SW480 (cell line): ENCODE measurements at places on chromosomes 7 and 10.
A peak's percentile ranks its signal among the peaks of the same experiment; 100 is the strongest.

GRCh38 chr7:152459724-152460251 is 24.0 kb upstream of the KMT2C start:
- DNase-seq: no peak

DNA sequence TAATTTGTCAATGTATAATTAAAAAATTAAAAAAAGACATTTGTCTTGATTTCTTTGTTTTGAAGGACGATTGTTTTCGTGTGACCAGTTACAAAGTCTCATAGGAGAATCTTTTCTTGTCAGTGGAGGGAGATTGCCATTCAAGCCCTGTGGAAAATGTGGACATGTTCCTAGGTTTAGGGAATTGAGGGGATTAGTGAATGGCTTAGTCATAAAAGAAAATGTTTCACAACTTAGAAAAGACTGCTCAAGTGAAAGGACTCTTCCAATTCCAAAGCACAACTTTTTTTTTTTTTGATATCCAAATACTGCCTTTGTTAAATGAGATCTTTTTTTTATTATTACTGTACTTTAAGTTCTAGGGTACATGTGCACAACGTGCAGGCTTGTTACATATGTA is 140.7 kb upstream of the HABP2 start:
- DNase-seq: no peak

- no peak for DNase-seq
Observed at GRCh38 chr10:36515319-36515718, 610.1 kb upstream of the ANKRD30A start.

DNA sequence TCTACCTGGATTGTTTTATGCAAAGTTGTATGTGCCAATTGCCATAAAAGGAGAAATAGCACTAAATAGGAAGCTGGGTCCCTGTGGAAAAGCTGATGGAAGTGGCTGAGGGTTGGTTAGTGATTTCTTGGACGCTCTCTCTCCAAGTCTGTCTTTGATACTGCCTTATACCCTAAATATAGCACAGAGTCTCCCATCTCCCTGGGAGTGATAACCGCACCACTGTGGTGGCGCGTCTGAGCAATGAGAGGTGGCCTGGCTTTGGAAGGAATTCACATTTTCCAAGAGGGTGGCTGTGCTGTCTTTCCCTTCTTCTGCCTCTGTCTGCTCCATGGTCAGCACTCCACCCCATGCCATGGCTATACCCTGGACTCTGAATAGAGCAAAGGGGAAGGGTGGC is 31.2 kb downstream of the STMP1 start:
- no peak for DNase-seq

GRCh38 chr7:19317461-19317860 is 172.2 kb upstream of the FERD3L start:
- no peak for DNase-seq

DNA sequence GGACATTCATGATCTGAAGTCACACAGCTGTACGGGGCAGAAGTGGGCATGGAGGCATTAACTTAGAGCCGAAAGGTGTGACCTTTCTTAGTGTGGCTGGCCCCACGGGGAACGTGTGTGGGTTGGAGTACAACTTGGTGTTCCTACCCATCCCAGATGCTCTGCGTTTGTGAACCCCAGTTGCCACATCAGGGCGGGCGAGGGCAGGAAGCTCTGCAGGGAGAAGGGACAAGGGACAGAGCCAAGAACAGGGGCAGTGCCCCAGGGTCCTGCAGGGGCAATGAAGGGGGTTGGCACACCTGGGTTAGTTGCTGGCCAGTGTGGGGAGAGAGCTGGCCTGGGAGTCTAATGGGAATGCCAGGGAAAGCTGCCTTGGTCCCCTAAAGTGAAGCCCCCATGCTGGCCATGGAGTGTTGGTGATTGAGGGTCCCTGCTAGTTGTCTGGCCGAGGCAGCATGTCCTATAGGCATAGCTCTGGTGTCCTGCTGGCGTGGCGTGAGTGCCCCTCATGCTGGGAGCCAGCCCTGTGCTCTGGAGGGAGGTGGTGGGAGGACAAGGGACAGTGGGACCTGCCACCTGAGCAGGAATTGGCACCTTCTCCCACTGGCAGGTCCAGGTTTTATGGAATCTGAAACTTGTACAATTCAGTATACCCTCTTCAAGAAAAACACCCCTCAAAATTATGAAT is 18.9 kb downstream of the HTRA1 start:
- DNase-seq: no peak

DNA sequence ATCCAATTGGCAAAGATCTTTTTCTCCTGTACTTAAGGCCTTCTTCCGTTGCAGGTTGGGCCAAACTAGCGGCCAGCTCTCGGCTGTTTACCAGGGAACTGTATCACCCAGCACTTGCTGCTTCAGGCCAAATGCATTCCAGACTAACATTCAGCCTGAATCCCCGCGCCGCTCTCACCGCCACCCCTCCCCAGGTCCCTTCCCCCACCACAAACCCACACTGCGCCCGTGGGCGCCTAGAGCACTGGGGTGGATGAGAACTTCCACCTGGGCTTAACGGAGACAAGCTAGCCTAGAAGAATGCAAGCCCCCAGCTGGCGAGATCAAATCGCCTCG is 676 bp downstream of the TCAF1 start:
- no peak for DNase-seq

DNA sequence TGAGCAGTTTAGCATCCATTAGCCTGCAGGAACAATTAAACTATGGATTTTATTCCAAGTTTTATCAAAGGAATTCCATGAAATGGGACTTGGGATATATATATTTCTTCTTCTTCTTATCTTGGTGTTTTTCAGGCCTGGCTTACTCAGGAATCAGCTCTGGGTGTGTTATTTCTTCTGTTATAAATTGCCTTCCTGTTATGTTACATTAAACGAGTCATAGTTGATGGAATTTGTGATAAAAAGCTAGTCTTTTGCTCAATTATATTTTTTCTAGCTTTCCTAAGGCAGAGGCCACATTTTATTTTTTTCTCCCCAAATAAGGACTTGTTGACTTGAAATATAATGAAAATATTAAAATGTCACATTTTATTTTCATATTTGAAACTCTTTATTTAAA is 141.3 kb downstream of the EPC1 start:
- DNase-seq: no peak

GRCh38 chr7:102828286-102828685 is 79.5 kb downstream of the FAM185A start:
- DNase-seq: no peak

DNA sequence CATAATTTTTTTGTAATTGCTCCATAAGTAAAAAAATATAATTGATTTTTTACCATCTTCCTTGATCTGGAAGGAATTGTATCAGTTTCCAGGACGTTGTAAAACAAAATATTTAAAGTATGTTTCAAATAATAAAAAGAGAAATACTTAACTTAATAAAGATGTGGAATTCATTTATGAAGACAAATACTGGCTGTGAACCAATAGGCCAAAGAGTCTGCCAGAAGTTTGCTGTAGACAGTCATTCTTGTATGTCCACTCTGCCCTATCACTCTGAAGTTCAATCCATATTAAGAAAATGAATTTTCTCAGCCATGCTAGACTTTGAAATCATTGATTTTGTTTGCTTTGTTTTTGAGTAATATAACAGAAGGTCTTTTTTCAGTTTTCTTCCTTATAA is 256.4 kb downstream of the TRIL start:
- DNase-seq: no peak

GRCh38 chr7:2920956-2921652 is 77.0 kb upstream of the GNA12 start:
- DNase-seq: peak; percentile 42

GRCh38 chr7:6425948-6426347 is 21.8 kb downstream of the DAGLB start:
- DNase-seq: no peak

DNA sequence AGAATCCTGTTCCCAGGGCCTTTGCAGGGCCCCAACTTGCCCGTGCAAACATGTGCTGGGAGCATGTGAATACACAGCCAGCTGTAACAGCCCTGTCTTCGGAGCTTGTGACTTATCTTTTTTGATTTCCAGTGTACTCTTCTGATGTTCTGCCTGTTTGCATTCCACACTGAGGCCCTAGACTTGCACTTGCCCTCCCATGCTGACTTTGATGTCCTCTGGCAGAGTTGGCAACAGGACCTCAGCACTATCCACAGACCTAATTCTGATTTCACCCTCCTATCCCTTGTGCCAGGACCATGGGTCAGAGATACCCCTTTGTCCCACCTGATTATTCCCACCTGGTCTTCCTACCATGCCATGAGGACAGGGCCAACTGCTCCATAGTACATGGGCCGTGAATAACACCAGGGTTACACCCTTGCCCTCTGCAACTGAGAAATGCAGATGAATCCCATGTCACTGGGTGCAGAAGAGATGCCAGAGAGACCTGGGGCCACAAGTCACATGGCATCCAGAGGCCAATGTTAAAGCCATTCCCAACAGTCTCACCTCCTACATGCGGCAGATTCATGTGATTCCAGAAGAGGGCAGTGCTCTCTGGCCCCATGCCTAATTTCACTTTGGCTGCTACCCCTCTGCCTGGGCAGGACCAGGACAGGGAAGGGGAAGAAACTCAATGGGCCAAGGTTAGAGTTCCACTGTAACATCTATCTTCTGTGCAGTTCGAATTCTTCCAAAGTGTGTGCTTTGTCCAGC is 43.0 kb downstream of the SCRN1 start:
- DNase-seq: peak; percentile 47

- peak; percentile 60 for DNase-seq
Observed at GRCh38 chr7:51067757-51068156, 248.9 kb downstream of the COBL start.

DNA sequence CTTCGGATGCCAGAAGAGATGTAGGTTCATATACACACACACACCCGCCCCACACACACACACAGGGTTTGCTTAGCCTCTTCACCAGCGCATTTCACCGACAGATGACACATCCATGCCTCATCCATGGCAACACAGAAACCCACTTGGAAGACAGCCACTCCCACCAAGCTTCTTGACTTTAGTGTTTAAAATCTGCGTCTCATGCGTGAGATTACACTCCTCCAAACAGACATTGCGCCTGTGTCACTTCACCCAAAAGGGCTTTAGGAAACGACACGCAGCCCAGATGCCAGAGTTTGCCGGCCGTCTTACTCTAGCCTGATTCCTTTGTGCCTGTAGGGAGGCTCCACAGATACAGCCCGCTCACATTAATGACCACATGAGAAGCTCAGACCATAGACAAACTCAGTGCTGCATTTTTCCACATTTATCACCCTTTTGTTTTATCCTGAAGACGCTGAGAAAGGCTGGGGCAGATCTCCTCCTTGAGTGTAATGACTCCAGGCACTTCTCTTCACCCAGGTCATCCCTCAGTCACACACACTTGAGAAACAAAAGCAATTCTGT is 73.8 kb downstream of the DIP2C start:
- no peak for DNase-seq

DNA sequence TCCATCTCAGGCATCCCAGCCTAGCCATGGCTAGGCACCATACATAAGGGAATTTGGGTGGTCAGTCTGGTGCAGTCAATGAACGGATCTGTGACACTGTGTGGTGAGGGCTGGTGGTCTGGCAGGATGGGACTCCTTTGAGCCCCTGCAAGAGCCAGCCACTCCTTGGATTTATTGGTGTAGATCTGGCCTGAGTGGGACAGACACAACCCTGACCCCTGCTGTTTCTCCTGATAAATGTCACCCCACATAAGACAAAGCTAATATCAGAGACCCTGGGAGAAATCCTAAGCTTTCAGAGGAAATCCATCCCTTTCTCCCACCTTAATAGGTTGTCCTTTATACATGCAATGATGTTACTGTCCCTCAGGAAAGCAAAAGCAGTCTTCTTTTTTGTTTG is 2.3 kb downstream of the FBXO24 start:
- DNase-seq: peak; percentile 69

- DNase-seq: no peak
Observed at GRCh38 chr7:69395061-69395714, 203.1 kb upstream of the AUTS2 start.
